ENCODE measurements at places on chromosomes 5 and 9.

DNA sequence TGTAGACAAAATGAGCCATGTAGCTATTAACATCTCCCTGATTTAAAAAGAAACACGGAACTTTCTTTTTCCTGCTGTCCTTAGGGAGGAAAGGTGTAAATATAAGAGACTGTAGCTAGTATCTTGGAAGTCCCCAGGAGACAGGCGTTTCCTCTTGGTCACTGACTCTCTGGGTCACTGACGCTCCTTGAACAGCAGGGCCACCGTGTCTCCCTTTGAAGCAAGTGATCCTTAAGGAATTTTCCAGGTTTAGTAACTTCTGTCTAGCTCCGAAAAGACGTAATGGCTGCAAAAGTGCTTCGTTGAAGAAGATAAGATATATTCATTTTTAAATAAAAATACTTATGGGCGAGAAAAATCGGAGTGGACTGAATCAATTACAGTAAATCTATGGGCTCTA, 745 bp upstream of the CLTA start:
- no peak for DNase-seq

DNA sequence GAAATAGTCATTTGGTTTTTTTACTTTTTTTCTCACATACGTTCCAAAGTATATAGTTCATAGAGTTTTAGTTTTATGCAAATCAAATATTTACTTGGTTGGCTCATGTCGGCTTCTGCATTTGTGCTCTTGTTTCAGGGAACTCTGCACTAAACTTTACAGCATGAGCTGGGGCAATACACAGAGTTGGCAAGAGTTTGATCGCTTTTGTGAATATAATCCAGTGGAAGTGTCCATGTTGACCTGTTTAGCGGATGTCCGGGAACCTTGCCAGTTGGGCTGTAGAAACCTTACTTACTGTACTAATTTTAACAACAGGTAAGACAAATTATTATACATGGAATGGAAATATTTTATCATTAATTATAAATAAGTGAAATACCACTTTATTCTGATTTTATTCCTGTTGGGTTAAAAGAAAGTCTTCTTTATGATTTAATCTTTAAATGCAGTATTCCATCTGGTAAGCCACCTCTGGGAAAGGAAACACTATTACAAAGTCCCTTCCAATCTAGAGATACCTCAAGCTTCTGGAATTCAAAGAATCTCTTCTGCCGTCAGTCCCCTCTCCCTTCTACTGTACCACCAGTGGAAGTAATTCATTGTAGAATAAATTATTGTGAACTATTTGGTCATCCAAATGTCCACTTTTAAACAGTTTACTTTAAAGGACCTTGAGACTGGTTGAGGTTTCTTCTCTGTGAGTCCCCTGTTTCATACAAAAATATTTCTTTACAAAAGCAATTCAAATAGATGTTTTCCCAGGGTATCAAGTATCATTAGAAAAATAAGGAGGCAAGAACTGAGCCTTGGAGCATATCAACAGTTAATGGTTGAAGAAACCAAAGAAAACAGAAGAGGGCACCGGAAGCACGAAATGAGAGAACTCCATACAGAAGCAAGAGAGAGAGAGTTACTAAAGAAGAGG, 45.2 kb upstream of the GLIPR2 start:
- no peak for DNase-seq

- no peak for DNase-seq
Measured at GRCh38 chr9:38486837-38487236, 62.6 kb upstream of the IGFBPL1 start.

GRCh38 chr5:151363673-151364072, 16.3 kb upstream of the SLC36A2 start:
- DNase-seq: no peak

DNA sequence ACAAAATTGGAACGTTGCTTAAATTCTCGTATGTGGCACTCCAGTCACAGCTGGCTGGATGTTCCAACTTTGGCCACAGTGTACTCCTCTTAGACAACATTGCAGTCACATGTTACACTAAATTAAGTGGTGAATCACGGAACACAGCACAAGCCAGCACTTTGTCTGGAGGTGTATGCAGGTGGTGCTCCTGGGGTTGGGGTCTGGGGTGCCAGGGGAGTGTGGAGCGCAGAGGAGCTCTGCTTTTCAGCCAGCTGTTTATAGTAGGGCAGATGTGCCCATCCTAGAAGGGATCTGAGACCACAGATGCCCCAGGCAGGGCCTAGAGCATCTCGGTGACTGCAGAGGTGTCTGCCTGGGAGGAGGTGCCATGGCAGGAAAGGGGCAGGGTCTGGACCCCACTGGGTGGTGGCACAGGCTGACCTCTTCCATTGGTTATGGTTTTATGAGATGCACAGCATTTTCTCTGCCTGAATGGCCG, 82.6 kb downstream of the WNK2 start:
- no peak for DNase-seq

DNA sequence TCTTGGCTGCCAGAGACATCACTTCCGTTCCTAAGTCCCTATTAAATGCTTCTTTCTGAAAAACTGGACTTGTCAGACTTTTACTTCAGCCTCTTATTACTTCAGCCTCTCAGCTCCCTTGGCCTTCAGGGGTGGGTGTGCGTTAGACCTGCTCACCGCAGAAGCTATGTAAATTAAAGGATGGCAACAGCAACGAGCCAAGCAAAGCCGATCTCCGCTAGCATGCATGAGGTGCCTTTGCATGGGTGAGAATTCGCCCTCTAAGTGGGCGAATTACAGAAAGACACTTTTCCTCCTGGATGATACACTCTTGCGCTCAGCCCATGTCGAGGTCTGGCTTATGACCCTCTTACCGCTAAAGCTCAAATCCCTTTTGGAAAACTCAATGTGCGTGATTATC, 10.9 kb upstream of the IL3 start:
- DNase-seq: no peak

GRCh38 chr9:126275386-126276001, 51.1 kb upstream of the MVB12B start:
- DNase-seq: peak; percentile 54

DNA sequence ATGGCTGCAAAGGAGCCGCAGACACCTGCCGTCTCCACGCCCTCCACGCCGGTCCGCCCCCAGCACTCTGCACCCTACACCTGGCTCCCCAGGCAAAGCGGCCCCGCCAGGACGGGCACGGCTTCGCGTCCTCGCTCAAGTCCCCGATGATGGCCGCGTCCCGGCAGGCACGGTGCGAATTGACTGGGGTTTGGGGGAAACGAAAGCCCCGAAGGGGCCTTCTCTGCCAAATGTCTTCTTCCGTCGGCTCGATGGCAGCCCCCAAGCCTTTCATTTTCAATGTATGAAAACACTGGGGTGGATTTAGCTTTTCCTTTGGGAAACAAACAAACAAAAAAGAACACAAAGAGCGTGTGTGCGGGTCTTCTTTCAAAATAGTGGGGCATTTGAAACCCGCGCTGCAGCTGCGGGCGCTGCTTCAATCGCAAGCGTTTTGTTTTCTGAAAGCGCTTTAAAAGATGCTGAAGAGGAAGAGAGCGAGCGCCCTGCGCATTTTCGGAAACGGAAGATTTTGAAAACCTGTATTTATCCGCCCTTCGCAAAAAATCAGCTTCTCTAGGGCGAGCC, 160.0 kb downstream of the RMI1 start:
- DNase-seq: peak; percentile 52

DNA sequence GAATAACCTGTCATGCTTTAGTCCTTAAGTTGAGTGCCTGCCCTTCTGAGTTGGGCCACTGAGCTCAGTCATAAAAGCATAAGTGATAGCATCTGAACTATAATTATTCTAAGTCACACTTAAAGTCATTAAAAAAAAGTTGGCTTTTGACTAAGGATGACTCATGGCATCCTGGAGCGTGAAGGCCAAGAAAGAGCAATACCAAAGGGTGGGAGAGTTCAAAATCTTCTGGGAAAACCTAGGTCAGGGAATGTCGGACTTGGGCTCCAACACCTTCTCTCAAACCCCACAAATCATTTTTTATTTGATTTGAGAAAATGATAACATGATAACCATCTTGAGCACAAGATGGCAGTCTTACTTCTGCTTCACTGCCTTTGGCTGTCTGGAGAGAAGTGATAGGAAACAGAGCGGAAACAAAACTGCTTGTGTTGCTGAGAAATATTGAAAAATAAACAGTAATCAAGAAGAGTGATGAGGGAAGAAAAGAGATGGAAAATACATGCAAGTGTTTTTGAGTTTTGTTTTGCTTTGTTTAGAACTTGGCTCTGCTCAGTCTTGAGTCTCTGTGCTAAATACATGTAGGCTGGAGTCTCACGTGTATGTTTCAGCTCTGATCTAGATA, 16.9 kb upstream of the NTRK2 start:
- no peak for DNase-seq

DNA sequence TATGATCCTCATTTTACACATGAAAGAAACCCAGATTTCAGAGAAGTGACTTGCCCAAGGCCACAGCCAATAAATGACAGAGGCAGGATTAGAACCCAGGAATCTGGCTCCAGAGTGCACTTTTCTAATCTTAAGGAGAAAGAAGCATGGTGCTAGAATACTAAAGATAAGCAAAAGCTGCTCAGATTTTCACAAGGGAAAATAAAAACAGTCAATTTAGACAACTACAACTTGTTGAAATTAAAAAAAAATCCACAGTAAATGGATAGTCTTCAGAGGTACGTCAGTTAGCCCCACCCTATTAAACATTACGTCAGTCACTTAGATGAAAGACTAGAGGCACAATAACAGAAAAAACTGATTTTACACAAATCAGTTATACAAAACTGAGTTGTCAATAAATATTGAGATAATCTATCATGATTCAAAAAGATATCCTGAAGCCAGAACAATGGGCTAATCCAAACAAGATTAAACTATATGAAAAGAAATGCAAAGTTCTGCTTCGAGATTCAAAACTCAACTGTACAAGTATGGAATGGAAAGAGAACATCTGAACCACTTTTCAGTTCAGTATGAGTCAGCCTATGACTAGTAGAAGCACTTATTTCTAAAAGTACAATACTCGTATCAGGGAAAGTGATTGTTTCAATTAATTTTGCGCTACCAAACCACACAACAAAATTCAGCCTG, 9.3 kb downstream of the TMEM245 start:
- no peak for DNase-seq

DNA sequence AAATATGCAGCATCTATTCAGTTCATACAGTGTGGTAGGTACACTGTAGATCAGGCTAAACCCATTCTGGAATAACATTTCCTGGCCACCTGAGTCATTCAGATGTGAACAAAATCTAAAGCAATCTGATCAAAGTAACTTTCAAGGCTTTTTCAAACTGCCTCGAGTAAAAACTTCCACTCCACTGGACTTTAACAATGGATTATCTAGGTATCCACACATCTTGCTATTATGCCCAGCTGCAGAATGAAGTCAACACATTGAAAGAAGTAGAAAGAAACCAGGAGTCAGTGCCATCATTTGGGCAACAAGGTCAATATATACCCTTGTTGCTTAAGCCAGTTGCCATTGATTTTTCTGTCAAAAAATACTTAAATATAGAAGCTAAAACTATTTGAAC, 1352.6 kb upstream of the NUDT12 start:
- no peak for DNase-seq

GRCh38 chr9:70554881-70555280, 140.4 kb upstream of the KLF9 start:
- no peak for DNase-seq

GRCh38 chr5:56169281-56169680, 63.8 kb downstream of the ANKRD55 start:
- DNase-seq: no peak

DNA sequence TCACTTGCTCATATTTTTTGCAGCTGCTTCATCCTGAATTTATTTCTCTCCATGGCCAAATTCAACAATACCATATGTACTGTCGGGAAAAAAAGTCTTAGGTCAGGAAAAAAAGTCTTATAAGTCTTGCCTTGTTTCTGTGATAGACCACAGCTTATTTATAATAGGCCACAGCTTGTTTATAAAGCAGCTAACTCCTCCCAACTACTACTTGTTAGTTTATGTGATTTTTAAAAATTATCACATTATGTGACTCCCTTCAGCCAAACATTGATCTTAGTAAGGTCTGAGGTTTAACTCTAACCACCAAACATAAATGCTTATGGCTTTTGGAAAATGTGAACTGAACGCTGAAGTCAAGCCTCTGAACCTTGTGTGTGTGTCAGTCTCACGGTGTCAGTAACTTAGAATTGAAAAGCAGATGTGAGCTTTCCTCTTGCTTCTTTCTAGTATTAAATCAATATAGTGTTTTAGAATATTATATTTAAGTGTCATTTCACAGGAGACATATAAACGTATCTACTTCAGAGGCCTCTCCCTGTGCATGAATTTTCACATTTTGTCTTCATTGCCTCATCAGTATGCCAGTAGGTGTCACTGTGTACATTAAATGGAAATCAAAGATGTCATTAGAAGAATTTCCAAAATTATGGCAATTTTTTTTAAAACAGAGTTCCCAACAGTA, 51.3 kb downstream of the SNX24 start:
- no peak for DNase-seq

- DNase-seq: no peak
Measured at GRCh38 chr5:88695931-88696330, 187.1 kb downstream of the MEF2C start.

DNA sequence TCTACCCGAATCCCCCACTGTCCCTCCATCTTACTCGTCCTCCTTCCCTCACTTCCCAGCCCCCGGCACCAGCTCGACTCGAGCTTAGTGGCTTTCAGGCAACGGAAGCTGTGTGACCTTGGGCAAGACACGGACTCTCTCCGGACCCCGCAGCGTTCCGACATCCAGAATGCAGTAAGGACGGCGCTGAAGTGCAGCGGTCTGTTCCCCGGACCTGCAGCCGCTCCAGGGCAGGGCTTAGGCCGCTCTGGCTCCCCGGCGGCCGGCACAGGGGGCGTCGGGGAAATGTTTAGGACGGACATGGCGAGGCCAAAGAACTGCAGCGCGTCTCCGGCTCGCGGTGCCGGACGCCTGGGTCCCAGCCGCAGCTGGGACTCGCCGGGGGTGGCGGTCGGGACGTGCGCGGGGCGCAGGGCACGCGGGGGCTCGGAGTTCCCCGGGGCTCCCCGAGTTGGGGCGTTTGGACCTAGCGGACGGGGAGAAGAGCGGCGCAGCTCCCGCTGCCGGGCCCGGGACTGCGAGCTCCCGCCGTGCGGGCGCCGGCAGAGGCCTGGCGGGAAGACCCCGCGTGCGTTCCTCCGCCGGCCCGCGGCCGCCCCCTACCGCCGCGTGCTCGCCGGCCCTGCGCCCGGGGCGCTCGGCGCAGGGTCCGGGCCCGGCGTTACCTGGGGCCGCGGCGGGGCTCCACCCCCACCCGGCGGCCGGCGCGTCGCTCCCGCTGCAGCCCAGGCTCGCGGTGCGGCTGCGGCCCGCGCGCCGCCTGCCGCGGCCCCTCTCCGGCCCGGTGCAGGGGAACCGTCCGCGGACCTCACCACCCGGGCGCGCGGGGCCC, 5.6 kb upstream of the RNF44 start:
- DNase-seq: peak; percentile 52

GRCh38 chr5:33231214-33231710, 209.5 kb upstream of the TARS1 start:
- no peak for DNase-seq

- DNase-seq: no peak
Measured at GRCh38 chr9:134693641-134694367, 52.2 kb downstream of the COL5A1 start.

GRCh38 chr5:157513182-157513581, 53.2 kb downstream of the NIPAL4 start:
- DNase-seq: no peak
